Fibroblast of skin of left biceps (primary cell): ENCODE measurements at places on chromosomes 5 and 9.

DNA sequence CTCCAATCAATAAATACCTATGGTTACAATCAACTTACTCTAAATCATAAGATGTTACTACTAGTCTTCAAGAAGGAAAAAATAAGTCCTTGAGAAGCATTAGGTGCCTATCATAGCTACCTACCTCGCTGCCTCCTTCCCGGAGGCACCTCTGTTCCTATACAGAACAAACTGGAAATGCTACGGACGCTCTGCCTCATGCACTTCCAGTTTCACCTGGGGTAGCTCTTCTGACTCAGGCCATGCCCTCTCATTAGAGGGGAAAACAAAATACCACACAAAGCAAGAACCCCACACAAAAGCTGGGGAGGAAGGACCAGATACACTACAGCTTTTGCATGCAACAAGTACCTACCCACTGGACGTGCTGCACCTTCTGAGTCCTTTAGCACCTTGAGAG is 12.4 kb downstream of the SPRY4 start:
- DNase-seq: no peak

GRCh38 chr9:125744616-125745015 is 2.6 kb upstream of the PBX3 start:
- peak; percentile 71 for DNase-seq

DNA sequence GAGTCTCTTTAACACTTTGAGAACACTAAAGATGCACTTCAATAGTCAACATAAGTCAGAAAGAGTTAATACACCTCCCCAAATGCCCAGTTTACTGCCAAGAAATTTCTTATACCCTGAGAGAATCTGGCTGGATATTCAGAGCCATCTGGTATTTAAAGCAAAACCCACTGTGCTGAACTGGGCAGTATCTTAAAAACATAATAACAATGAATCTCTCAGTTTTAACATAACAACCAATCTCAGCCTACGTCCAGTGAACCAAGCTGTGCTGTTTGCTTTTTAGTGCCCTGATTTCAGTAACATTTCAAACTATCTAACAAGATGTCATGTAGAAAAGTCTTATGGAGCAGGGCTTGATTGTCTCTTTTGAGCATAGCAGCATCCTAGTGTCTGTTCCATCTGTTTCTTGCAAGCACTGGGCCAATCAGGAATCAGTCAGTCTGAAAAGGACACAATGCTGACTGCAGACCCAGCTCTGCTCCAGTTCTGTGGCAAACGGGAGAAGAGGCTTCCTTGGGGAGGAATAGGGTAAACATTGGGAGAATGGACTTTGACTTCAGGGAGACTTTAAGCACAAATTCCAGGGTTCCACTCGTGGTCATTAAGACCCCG is 43.6 kb upstream of the FAM81B start:
- DNase-seq: no peak

DNA sequence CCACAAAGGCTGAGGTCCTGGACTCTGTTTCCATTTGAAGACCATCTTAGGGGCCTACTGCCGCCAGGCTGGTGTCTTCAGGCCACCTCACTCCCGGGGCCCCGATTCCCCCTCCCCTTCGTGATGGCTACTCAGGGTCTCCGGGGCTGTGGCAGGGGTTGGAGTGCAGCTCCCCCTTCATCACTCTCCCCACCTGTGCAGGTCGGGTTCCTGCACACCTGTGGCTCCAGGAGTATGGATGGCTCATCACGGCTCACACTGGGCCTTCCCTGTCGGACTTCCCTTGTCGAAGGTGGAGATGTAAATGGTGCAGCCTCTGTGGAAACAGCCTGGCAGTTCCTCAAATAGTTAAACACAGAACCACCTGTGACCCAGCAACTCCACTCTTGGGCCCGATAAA is 11.9 kb downstream of the LCN9 start:
- DNase-seq: no peak

DNA sequence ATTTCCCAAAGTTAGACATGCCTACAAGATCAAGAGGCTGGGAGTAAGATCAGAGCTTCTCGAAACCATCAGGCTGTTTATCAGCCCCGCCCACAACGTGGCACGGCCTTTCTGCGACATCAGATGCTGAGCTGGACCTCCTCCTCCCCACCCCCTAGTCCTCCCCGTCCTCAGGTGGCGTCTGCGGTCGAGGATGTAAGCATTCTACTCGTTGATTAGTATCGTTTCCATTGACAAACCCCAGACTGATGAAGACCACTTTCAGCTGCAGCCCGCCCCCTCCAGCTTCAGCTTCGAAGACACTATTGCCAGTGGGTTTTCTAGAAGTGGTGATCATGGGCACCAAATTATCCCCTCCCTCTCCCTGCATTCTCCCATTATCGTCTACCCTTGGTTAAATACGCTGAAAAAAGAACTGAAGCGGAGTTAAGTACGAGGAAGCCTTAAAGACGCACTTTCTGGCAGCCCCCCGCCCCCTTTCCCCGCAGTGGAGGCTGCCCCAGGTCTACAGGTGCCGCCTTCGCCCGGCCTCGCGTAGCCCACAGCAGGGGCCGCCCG is 1.1 kb downstream of the PPIC start:
- no peak for DNase-seq

- DNase-seq: no peak
Observed at GRCh38 chr9:68609901-68610415, 69.3 kb upstream of the TMEM252 start.

GRCh38 chr5:90297045-90297764 is 112.4 kb downstream of the CETN3 start:
- no peak for DNase-seq

DNA sequence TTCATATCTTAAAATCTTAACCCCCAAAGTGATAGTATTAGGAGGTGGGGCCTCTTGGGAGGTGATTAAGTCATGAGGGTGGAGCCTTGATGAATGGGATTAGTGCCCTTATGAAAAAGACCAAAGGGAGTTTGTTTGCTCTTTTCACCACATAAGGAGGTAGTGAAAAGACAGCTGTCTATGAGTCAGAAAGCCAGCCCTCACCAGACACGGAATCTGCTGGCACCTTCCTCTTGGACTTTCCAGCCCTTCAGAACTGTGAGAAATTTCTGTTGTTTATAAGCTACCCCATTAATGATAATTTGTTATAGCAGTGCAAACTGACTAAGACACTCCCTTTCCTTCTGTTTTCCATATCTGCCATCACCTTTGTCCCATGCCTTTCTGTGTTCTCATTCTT is 20.8 kb downstream of the IFNB1 start:
- DNase-seq: no peak

DNA sequence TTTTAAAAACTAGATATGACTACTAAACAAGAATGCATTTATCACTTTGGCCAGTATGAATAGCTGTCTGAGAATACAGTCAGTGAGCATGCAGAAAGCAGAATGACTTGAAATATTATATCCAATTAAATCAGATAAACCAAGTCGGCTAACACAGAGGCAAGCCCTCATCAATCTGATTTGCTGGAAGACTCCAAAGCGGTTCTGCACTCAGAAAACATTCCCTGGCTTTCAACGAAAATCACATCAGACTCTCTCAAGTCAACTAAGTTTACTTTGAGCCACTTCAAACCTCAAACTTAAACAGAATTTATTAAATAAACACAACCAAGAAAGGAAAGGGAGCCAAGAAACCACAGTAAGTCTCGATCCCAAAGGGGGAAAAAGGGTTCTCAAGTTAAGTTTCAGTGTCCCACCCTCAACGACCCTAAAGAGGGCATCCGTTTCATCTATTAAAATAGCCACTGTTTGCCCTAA is 1.4 kb downstream of the MYO10 start:
- no peak for DNase-seq

- DNase-seq: no peak
Observed at GRCh38 chr5:93708442-93708841, 33.0 kb downstream of the POU5F2 start.

DNA sequence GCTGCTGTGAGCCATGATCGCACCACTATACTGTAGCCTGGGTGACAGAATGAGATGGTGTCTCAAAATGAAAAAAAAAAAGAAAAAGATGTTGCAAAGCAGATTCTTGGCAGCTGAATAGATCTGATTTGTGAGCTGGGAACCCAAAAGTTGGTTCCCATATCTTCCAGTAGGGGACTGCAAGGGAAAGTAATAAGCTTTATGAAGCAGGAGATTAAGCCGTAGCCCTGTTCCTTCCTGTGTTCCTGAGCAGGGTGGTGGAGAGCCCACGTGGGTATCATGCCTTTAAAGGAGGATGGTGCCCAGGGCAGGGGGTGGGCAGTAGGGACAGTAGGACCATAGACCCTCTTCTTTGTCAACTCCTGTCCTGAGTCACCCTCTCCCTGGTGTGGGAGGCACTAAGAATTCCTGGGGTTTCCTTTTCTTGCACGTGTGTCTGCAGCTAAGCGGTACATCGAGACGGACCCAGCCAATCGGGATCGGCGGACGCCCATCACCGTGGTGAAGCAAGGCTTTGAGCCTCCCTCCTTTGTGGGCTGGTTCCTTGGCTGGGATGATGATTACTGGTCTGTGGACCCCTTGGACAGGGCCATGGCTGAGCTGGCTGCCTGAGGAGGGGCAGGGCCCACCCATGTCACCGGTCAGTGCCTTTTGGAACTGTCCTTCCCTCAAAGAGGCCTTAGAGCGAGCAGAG is 37.9 kb downstream of the STOM start:
- no peak for DNase-seq

DNA sequence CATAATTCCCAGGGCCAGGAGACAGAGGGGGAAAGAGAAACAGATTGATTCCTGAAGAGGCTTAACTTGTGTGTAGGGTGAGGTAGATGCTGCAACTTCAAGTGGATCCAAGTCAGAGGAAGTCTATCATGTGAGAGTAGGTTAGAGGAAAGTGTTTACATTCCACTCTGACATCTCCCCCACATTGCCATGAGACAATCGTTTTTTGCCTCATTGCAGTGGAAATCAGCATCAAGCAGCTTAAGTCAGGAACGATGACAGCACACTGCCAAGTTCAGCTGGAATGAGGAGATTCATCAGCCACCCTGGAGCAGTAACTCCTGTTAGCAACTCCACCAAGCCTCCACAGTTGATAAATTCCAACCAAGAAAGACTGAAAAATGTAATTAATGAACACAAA is 689.7 kb upstream of the MEF2C start:
- peak; percentile 42 for DNase-seq

- peak; percentile 95 for DNase-seq
Observed at GRCh38 chr9:128094166-128094949, 26.3 kb downstream of the SLC25A25 start.

DNA sequence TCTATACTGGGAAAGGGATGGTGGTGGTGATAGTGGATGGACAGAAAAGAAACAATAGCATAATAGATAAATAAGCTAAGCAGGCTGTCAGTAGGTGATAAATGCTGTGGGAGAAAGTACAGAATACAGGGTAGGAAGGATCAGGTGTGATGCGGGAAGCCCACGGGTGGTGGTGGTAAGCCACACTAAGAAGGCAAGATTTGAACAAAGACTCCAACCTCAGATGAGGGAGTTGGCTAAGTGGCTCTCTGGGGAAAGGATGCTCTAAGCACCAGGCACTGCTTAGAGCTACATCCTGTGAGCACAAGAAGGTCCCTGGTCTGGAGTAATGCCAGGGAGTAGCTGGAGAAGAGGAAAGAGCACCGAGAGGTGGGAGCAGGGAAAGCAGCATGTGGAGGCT is 151.6 kb upstream of the KLF9 start:
- no peak for DNase-seq

GRCh38 chr5:142605611-142606010 is 80.3 kb downstream of the FGF1 start:
- DNase-seq: no peak

- DNase-seq: no peak
Observed at GRCh38 chr5:34849253-34849652, 10.3 kb downstream of the TTC23L start.

DNA sequence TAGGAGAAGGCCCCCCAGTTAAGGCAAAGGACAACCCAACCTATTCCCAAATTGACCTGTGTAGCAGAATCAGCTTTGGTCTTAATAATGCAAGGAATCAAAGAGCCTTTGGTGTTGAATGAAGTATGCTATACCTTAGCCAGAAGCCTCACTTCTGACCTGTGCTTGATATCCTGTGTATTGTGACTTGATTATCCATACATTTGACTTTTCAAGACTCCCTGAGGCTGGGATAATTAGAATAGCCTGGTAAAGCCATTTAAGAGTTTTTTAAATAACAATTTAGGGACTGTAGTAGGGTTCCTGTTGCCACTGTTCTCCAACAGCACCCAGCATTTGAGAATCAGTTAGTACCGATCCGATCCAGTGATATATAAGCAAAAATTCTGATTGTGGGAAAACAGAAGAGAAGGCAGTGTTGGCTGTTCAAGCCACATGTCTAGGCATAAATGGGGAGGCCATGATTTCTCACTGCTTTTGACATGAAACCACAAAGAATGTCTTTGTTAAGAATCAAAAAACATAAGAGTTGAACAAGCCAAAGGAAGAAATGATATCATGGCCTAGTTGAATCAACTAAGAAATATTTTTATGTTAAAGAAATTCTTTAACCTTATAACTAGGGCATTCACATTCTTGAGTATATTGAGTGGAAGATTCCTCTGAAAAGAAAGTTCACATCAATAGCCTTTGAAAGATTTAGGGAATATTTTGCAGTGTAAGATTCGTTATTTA is 98.9 kb downstream of the F2RL2 start:
- no peak for DNase-seq

DNA sequence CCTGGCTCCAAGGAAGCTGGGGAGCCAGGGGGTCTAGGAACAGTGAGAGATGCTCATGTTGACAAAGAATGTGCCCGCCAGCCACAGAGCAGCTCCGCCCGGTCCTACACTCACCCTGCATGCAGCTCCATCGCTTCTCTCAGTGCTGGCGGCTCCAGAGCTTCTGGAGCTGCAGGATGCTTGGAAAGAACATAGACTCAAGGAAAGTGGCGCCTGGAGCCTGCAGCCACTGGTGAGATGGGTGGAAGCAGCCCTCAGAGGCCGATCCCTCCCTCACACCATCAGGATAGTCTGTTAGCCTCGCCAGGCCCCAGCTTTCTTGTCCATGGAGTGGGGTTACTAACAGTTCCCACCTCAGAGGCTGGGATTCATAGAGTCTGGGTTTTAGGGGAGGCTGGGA is 26.4 kb upstream of the SLC6A19 start:
- DNase-seq: no peak

DNA sequence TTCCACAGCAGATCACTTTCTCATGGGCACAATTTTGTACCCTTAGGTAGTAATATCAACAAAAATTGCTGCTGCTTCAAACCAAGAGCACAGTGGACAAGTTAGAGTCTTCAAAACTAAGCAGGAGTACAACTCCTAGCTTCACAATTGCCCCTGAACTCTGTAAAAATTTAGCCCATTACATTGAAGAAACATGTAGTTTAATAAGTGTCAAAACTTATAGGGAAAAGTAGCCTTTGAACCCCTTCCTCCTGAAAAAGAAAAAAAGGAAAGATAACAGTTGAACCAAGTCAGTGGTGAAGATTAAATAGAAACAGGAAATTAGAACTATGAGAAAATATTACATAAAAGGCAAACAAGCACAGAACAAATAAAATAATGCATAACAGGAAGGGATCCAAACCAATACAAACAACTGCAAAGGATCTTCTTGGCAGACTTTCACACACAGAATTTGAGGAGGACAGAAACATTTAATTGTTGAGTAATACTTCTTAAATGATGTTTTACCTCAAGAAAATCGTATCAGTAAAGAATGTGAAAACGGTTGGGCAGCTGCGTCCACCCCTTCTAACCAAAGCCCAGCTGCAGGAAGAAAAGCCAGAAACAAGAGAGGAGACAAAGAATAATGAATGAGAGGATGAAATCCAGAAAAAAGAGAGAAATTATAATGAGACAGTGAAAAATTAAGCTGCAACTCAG is 636.0 kb downstream of the NR2F1-AS1 start:
- DNase-seq: peak; percentile 9

- no peak for DNase-seq
Observed at GRCh38 chr5:33816791-33817190, 75.0 kb downstream of the ADAMTS12 start.
